ENCODE measurements at places on chromosomes 4 and X.

- no peak for DNase-seq
These were observed 759 bp upstream of the TBC1D1 start for GRCh38 chr4:37889849-37890800.

- DNase-seq = no peak
These were observed 594 bp downstream of the MSMO1 start for GRCh38 chr4:165328101-165328425.

DNA sequence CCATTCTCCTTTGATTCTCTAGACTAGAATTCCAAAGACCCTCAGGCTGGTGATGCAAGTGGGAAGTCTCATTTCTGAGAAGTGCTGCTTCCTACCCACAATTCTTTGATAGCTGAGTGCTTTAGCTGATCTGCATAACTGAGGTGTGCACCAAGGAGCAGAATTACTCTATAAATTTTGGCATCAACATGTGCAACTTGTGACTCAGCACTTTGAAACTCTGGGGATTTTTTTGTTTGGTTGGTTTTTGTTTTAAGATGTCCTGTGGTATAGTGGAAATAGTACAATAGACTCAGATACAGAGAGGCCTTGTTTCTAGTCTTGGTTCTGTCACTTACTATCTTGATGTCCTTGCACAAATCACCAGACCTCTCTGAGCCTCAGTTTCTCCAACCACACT is 148.4 kb downstream of the AR start:
- no peak for DNase-seq

DNA sequence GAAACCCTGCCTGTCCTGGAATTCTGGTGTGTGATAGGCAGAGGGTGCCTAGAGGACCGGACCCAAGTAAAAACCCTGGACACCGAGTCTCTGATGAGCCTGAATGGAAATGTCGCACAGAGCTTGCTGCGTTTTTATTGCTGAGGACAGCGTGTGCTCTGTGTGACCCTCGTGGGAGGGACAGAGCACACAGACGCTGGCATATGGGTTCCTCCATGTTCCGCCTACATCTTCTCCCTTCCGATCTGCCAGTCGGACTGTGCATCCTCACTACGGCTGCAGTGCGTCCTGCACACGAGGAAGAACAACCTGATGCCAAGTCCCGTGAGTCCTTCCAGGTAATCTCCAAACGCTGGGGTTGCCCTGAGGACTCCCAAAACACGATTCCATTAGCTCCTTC is 68.3 kb downstream of the AFAP1 start:
- no peak for DNase-seq

- DNase-seq = no peak
These were observed 28.1 kb upstream of the RASL11B start for GRCh38 chr4:52833941-52834525.

GRCh38 chrX:10199212-10199611 is 42.4 kb downstream of the CLCN4 start:
- DNase-seq = no peak

DNA sequence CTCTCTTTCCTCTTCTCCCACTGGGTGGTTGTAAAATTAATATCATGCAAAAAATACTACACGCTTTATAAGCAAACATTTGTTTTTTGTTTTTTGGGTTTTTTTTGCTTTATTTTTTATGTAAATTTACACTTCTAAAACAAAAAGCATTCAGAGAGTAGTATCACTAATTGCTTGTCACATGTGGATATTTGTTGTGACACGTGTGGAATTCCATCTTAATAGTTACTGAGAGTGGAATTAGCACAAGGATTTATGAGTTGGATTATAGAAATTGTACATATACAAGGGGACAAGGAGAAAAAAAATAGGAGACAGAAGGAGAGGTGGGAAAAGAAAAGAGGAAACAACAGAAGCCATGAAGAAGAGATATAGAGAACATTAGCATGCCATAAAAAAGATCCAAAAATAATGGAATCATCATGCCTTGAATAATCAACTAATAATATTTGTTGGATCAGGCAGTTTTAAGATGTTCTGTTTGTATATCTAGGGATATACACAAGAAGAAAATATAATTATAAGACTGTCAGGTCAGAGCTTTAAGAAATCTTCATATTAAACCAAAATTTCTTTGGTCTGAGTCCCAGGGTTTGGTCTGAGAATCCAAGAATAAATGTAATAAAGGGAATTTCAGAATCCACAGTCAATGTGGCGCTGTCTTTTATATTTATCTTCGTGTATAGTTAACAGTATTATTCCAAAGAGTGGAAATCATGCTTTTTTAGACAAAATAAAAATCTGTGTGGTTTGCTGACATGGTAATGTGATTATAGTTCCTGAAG is 98.5 kb upstream of the INTU start:
- no peak for DNase-seq

GRCh38 chr4:109406337-109406931 is 27.2 kb upstream of the SEC24B start:
- DNase-seq = peak; percentile 2

DNA sequence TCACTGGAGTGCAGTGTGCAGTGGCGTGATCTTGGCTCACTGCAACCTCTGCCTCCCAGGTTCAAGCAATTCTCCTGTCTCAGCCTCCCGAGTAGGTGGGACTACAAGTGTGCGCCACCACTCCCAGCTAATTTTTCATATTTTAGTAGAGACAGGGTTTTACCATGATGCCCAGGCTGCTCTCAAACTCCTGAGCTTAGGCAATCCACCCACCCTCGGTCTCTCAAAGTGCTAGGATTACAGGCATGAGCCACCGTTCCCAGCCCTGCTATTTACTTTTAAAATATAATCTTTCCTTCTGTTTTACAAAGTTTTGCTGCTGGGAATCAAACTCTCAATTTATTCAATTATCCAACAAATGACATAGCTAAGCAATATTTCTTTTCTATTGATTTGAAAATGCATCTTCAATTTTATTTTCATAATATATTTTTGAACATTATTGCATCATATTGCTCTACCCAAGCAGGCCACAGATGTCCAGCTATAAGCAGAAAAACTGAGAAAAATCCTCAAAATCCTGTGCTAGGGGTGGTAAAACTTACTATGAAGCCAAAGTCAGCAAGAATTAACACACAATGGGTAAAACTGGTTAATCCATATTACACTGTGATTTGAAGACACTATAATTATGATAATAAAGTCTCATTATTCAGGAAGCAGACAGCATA is 5.2 kb downstream of the TIFA start:
- no peak for DNase-seq

DNA sequence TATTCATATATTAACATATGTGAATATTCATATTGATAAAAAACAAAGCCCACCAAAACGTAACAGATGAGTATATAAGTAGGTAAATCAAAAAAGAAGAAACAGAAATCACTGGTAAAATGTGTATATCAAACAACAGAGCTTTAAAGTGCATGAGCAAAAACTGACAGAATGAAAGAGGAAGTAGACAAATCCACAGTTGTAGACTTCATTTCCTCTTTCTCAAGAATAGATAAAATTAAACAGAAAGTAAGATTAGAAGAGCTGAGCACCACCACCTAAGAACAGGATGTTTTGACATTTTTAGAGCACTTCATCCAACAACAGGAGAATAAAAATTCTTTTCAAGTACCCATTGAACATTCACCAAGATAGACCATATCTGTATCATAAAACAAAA is 64.6 kb downstream of the CNKSR2 start:
- no peak for DNase-seq

DNA sequence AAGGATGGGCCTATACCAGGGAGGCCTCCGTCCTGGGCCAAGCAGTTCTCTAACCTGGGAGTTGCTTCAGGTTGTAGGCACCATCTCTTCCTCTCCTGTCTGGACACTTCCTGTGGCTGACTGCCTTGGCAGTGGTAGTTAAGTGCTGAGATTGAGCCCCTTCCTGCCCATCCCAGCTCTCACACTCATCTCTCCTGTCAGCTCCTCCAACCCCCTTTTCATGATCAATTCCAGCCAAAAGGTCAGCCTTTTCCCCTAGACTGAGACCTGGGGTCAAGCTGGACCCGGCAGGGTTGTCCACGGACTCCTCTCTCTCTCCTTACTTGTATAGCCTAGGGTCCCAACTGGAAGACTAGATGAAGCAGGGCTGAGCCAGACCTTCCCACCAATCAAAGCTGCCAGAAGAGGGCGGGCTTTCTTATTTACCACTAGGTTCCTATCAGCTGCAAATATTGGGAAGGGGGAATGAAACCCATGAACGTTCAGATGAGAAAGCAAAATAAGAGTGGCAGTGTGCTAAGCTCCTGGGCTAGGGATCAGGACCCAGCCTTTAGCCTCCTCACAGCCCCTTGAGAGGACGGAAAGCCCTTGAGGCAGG is 34.5 kb downstream of the KDM5C start:
- DNase-seq = no peak

Measured in stimulated activated CD8-positive, alpha-beta memory T cell treated with anti-CD3 and anti-CD28 coated beads, Interleukin-7, amount 100 ng/mL, for 4 hours (primary cell).